ENCODE measurements at places on chromosomes 7 and 10.

DNA sequence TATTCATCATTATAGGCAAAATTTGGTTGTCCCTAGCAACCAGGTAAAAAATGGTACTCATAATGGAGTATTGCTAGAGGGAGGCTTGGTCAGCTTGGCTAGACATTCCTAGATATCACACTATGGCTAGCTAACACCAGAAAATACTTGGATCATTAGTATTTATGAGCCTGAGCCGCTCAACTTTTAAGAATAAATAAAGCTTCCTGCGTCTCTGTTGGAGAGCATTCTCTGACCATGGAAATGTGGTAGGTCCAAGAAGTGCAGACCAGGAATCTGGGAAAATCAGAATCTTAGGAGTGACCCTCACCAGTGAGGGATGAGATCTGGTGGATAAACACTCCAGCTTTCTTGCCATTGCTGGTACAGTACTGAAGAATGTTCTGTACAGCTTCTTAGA, 157.6 kb upstream of the AGR3 start:
- no peak for DNase-seq

- no peak for DNase-seq
These were observed 39.5 kb downstream of the NT5C2 start for GRCh38 chr10:103153302-103154197.

GRCh38 chr7:130853503-130854279, 119.7 kb upstream of the KLF14 start:
- no peak for DNase-seq

GRCh38 chr10:44874166-44874565, 37.0 kb upstream of the TMEM72 start:
- DNase-seq: no peak

- no peak for DNase-seq
These were observed 16.3 kb downstream of the CFAP46 start for GRCh38 chr10:132926070-132926469.

DNA sequence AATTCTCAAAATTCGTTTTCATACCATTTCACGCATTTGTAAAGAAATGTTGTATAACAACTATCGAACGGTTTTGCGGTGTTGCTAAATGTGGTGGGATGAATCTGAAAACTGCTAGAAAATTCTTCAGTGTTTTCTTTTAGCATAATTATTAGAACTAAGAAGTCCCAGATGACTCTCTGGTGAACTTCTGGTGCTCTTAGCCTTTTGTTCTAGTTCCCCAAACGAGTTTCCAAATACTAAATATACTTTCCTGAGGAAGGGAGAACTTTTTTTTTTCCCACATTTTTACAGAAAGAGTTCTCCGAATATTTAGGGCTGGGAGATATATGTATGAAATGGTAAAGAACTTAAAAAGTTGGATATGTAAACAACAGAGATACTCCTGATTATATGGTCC, 82.5 kb downstream of the ICA1 start:
- DNase-seq: no peak

DNA sequence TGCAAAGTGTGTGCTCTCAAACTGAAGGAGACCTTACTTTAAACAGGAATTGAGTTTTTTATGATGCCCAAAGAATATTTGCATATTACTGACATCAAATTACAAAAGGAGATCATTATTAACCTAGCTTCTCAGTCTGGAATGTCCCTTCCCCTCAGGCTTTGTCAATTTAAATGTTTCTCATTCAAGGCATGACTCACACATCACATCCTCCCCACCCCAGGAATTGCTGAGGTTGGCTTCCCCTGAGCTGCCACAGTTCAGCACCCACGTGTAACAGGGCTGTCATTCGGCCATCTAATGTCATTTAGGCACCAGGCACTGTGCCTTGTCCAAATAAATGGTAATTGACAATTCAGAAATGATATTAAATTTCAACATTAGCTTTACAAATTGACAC, 305.9 kb upstream of the MGMT start:
- DNase-seq: no peak

- DNase-seq: no peak
These were observed 76.8 kb downstream of the CREB3L2 start for GRCh38 chr7:137925091-137925490.

DNA sequence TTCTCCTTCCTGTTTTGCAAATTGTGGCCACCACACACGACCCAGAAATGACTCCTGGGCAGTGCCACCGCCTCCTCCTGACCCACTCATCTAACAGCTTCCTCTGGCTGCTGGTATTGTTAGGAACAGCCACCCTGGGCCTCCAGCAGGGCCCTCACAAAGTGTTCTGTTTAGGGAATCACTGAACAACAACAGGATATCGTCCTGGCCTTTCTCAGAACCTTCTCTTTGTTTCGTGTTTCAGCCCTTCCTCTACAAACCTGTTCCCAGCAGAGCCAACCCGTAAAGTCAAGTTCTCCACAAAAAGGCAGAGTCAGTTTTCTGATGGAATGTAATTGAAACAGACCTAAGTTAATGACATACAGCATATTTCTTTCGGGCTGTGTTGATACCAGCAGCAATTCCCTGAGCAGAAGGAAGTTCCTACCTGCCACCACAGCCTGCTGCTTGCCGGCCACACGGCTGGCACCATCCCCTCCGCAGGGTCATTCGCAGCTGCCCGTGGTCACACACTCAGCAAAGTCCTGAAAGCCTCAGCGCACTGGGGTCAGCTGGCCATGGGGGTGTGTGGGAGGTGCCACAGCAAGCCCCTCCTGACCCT, 91.7 kb upstream of the PITRM1 start:
- DNase-seq: no peak

DNA sequence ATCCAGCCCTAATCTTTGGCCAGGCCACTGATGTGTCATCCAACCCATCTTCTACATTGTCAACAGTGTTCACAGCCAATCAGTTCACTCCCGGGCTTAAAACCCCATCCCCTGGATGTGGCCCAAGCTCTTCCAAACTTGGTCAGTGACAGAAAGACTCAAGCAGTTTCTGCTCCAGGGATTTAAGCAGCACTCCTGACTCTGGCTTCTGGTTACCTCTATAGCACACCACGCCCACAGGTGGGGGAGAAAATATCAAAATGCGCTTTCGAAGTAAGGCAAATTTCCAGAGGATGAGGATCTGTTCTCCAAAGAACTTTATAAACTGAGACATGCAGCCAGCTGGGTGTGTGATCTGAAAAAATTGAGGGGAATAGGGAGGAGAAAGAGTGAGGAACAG, 35.9 kb downstream of the DENND11 start:
- no peak for DNase-seq

GRCh38 chr7:112143582-112143981, 62.6 kb downstream of the DOCK4 start:
- no peak for DNase-seq

DNA sequence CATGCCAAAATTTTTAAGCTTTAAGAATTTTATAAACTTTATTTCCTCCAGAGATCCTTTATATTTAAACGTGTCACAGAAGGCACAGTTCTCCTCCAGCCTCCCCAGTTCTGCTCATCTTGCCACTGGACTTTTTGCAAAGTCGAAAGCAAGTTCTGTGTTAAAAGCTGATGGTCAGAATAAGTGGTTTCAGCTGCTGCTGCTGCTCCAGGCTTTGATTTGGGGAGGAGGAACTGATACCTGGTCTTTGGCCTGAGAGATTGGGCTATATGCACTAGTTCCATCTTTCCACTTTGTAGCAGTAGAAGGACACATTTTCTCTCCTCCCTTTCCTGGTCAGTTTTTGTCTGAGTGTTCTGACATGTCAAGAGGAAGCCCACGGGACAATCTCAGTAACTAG, 435.9 kb upstream of the PHF14 start:
- DNase-seq: no peak

DNA sequence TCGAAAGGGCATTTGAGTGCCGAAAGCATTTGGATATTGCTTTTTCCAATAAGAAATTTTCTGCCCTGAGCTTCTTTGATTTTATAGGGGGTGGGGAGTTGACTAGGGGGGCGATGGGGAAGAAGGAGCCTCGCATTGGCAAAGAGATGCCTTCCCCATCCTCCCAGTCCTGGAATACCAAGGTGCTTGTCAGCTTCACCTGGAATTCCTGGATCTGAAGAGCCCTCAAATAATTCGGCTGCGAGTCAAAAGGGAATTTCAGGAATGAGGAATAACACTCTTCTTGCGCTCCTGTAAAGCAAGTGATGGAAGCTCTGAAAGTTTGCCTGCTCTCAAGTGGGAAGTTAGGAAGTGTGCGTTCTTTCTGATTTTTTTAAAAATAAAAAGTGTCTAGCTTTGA, 7.3 kb downstream of the NXPH1 start:
- no peak for DNase-seq

GRCh38 chr10:29319205-29319781, 30.4 kb downstream of the LYZL1 start:
- DNase-seq: no peak

GRCh38 chr10:73908853-73909539, 1.9 kb upstream of the PLAU start:
- DNase-seq: no peak

- no peak for DNase-seq
These were observed 376.7 kb downstream of the GLRX3 start for GRCh38 chr10:130512936-130513335.

GRCh38 chr10:15141136-15142054, 27.1 kb downstream of the NMT2 start:
- peak; percentile 35 for DNase-seq

DNA sequence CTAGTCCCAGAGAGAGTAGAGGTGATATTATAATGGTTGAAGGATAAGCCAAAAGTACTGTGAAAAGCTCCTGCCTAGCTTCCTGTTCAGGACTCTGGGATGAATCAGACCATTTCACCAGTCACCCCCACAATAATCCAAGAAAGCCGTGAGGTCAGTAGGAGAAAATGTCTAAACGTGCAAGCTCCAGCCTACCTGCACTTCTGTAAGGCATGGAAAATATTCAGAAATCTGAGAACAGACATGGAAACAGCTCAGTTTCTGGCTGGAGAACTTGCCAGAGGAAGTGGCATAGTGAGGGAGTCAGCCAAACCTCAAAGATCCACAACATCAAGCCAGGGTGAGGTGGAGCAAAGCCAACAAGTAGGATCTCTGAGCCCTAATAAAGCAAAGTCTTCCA, 58.2 kb downstream of the ELAPOR2 start:
- DNase-seq: no peak

DNA sequence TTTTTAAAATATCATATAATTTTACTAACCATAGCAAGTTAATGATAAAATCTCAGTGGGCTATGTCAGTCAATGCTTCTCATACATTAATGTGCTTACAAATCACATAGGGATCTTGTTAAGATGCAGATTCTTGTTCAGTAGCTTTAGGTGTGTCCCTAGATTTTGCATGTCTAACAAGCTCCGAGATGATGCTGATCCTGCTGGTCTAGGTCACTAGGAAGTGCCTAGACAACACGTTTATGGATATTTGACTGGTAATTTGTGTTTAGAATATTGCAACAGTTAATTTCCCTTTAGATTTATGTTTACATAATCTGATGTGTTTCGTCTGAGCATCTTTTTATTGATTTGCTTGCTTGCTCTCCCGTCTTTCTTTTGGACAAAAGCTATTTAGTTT, 12.7 kb downstream of the AHR start:
- no peak for DNase-seq

DNA sequence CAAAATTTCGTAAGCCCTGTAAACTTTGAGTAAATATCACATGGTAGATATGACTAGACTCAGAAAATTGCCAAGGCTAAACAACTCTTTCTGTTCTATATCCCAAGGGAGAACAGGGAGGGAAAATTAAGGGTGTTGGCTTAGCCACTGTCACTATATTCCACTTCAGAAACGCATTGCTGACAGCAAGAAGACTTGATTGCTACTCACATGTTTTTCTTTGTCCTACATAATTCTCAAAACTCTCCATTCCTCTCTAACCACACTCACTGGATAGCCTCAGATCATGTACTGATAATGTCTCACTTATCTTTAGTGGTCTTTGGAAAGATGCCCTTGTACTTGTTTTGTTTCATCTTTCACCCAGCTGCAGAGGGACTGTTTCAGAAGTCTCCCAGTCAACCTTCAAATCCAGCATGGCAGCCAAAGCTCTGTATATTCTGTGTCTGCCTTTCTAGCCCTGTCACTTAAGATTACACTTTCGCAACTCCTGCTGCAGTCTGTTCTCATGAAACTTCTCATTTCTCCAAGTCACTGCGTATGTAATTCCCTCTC, 582.4 kb upstream of the FZD8 start:
- no peak for DNase-seq

DNA sequence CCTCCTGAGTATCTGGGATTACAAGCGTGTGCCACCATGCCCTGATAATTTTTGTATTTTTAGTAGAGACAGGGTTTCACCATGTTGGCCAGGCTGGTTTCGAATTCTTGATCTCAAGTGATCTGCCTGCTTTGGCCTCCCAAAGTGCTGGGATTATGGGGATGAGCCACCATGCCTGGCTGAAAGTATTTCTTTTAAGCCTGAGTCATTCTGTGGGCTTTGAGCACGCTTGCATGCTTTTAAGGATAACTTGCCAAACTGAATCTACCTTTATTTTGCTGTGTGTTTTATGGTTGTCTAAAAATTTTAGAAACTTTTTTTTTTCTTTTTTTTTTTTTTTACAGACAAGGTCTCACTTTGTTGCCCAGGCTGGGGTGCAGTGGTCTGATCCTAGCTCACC, 33.2 kb downstream of the CNNM2 start:
- DNase-seq: no peak

GRCh38 chr7:141752634-141753033, 11.3 kb upstream of the TAS2R3 start:
- no peak for DNase-seq

- no peak for DNase-seq
These were observed 10.9 kb downstream of the SPOCK2 start for GRCh38 chr10:72077275-72077990.

- DNase-seq: no peak
These were observed 69.2 kb upstream of the CAMK2B start for GRCh38 chr7:44394636-44395035.

GRCh38 chr7:93218997-93219827, 7.1 kb downstream of the HEPACAM2 start:
- DNase-seq: no peak

DNA sequence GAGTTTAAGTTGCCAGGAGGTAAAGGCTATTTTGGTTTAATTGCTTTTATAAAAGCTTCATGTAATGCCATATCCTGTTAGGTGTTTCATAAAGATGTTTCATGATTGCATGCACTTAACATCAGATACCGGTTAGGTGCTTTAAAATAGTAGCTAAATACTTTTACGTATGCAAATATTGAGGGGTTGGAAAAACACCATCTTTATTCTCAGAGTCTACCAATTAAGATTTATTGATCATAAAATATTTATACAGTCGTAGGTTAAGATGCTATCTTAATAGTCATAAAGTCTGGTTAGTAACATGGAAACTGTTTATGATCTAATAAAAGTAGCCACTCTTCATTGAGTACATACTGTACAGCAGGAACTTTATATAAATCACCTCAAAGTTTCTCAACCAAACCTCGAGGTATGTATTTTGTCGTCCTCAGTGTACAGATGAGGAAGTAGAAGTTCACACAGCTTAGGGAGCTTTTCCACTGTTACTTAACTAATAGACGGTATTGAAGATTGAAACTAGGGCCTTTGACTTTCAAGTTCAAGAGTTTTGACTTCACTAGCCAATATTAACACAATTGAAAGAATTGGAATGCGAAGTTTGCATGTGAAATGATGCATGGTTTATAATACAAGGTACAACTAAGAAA, 897.1 kb downstream of the GATA3 start:
- no peak for DNase-seq

GRCh38 chr7:132234711-132235110, 341.6 kb downstream of the PLXNA4 start:
- DNase-seq: no peak
